GM12878 (cell line): ENCODE measurements at places on chromosomes 11 and 22.

- no peak for DNase-seq
Measured at GRCh38 chr11:125931668-125932067, 14.2 kb upstream of the VSIG10L2 start.

- no peak for DNase-seq
Measured at GRCh38 chr11:8267280-8267679, 3.6 kb upstream of the LMO1 start.

- DNase-seq, result no peak
Measured at GRCh38 chr11:100328626-100329340, 358.3 kb upstream of the ARHGAP42 start.

GRCh38 chr11:116062490-116063171 is 558.4 kb upstream of the CADM1 start:
- DNase-seq, result no peak

DNA sequence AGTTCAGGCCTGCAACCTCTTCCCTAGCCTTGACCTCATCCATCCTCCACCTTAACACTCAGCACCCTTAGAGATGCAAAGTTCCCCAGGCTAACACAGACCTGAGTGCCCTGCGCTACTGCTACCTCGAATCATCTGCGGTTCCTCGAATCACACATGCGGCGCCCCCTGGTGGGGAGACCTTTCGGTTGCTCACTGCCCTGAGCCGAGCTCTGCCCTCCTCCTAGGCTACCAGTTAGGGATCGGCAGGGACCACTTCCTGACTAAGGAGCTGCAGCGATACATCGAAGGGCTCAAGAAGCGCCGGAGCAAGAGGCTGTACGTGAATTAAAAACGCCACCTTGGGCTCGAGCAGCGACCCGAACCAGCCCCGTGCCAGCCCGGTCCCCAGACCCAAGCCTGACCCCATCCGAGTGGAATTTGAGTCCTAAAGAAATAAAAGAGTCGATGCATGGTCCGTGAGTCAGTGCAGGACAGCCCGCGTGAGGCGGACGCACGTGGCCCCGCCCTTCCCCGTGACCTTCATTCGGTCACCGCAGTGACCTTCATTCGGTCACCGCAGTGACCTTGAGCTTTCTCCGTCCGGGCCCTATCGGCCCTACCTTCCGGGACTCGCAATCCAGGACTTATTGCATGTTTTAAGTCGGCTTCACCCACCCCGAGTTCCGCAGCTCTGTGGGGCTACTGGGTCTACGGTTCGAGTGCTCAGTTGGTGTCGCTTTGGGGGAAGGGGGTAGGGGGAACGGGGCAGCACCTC is 830 bp upstream of the ESRRA start:
- DNase-seq, result peak; percentile 78
